NCI-H774 (cell line): ENCODE measurements at places on chromosomes 4 and X.

GRCh38 chr4:27844376-27844775, 983.7 kb downstream of the STIM2 start:
- no peak for DNase-seq

DNA sequence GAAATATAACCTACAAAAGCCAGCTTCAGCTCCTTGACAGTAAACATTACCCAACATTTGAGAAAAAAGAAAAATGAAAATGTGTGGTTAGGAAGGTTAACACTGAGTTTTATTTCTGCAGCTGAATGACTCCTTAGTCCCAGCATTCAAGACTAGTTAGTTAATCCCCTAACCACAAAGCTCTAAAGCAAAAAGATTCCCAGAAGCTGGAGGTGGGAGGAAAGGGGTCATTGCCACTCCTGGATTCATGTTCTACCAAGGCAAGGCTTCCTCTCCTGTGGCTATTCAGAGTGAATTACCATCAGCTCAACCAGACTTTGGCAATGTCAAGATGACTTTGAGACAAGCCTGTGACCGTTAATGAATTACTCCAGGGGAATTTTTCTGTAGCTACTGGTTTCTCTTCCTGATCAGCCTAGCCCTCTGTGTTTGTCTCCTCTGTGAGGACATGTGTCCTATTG, 63.6 kb downstream of the HADH start:
- DNase-seq = no peak

GRCh38 chr4:158500054-158500453, 21.6 kb upstream of the RXFP1 start:
- no peak for DNase-seq

DNA sequence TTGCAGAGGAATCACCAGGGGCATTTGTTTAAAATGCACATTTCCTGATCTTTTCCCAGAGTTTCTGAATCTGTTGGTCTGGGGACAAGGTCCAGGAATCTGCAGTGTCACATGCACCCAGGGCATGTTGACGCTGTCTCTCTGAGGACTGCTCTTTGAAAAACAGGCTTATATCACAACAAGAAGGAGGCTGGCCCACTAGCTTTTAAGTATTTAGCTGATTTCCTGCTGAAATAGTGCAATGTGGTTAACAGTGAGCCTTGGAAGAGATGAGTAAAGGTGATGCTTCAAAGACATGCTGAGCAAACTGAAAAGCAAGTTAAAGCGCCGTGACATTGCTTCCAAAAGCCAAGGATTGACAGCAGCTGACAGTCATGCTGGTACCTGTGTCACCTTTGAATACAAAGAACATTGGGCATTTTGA, 18.6 kb upstream of the SEPSECS start:
- DNase-seq = no peak

GRCh38 chrX:133389975-133390374, 25.3 kb downstream of the GPC4 start:
- DNase-seq = no peak

DNA sequence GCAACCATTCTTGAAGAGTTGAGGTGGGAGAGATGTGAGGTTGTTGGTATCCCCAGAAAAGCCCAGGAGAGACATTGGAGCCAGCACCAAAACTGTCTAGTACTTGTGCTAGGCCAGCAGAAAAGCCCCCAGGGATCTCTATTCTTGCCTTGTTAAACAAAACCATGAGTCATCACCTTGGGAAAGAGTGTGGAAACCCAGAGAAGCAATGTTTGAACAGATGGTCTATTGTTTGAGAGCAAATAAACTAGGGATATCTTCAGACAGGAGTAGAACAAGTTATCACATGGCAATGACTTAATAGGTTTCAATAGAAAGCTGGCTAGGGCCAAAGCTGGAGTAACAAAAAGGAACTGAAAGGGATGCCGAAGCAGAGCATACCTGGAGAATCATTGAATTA, 195.7 kb upstream of the CASK start:
- DNase-seq = no peak

GRCh38 chr4:88291003-88291402, 6.6 kb upstream of the PPM1K start:
- DNase-seq = no peak

DNA sequence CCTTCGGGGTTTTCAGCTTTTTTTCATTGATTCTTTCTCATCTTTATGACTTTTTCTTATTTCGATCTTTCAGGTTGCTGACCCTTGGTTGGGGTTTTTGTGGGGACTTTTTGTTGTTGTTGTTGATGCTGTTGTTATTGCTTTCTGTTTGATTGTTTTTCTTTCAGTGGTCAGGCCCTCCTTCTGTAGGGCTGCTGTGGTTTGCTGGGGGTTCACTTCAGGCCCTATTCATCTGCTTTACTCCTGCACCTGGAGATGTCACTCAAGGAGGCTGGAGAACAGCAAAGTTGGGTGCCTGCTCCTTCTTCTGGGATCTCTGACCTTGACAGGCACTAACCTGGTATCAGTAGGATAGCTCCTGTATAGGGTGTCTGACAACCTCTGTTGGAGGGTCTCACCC, 39.9 kb upstream of the PCDH18 start:
- DNase-seq = no peak

- no peak for DNase-seq
These were observed 115.5 kb upstream of the FAM241A start for GRCh38 chr4:112029771-112030171.

DNA sequence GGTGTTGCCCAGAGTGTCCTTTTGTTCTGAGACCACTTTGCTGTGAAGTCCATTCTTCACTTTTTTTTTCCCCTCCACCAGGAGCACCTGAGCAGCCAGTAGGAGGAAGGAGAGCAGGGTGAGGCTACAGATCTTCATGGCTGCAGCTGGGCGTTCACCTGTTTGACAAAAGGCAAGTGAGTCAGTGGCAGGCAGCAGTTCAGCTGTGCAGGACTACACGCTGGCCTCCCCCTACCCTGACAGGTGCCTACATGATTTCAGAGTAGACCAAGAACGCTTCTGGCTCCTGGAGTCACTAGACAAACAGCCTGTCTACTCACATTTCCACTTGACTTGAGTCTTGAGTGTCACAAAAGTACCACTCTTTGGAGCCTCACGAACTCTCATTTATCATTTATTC, 2.0 kb downstream of the FGFBP1 start:
- DNase-seq = no peak

- no peak for DNase-seq
These were observed 70.3 kb downstream of the RAB28 start for GRCh38 chr4:13413729-13414437.

- peak; percentile 16 for DNase-seq
These were observed 11.5 kb downstream of the PARM1 start for GRCh38 chr4:74944354-74944793.

DNA sequence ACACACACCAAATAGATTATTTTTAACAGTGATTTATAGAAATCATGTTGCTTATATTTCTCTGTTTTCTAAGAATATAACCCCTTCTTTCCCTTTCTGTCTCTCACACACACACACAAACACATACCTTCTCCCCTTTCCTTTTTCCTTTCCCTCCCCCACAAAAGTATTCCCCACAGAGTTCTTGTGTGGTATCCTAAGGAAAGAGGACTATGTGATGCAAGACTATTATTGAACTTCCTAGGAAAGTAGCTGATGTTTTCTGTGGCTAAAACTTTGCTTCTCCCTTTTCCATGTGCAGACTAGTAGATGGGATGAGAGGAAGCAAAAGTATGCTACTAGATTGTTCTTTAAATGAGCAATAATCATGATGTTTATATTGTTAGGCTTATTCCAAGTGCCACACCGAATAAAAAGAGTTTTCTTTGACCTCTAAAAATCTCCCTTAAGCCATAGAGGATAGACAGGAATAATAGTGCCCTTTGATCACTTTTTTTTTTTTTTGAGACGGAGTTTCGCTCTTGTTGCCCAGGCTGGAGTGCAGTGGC, 38.7 kb downstream of the CPEB2 start:
- DNase-seq = no peak

- no peak for DNase-seq
These were observed 743.7 kb downstream of the C4orf33 start for GRCh38 chr4:129839687-129840086.

DNA sequence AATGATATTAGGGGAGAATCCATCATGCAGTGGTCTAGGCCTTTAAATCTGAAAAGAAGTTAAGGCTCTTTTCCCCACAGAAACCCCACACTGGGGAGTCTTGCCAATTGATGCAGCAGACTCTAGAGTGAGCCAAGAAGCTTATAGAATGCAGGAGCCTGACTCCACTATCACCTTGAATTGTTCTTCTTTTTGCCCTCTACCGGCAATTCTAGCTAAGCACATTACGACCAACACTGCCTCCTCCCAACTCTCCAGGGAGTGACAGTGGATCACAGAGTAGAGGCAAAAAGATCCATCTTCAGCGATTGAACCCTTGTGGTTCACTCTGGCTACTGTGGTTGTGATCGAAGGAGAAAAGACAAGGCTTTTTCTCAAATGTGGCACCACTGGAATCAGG, 331.5 kb downstream of the NKX6-1 start:
- no peak for DNase-seq

DNA sequence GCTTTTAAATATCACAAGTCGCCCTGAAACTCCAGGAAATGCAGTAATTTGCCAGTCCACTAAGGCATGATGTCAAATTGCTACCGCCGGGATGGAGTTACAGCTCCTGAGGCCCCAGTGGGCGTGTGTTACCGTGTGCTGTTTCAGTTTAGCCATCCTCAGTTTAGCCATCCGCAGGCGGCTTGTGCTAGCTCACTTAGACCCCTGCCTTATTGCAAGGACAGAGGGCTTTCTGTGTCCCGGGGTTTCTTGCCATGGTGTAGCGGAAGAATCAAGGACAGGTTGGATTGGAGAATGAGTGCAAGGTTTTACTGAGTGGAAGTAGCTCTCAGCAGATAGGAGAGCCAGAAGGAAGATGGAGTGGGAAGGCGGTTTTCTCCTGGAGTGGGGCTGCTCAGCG, 33.8 kb upstream of the LRBA start:
- no peak for DNase-seq

DNA sequence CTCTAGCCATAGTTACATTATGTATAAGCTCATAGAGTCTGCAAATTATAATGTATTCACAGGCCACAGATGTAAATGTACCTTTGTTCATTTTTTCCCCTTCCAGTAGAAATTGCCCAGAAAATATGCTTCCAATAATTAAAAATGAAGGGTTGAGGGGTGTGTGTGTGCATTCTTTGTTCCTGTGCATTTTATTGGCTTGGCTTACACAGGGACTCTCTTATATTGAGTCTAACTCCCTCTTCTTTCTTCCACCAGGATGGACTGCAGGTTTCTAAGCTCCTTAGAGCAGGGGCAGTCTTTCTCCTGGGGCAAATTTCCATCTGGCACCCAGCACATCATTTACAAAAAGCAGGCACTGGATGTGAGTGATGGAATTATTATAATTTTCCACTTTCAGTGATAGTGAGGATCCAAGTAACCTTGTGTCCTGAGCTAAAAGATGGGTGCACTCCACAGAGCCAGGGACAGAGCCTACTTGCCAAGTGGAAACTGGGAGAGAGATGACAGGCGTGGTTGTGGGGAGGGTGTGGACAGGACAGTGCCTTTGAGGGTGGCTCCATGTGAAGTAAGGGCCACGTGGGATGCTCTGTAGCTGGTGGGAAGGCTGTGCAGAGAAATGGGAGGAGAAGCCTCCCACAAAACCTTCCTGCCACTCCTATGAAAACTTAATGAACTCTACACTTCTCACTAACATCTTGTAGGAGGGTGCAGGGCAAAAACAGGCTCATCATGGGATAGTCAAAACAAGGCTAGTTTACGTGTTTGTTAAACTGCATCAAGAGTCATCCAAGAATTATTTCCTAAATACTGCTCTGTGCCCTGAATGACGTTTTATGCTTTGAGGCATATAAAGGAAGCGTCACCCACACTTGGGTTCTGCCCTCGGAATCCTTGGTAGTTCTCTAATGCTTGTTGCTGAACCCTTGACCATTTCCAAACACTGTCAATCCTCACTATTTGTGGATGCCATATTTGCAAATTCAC, 16.0 kb downstream of the IGFBP7 start:
- no peak for DNase-seq

DNA sequence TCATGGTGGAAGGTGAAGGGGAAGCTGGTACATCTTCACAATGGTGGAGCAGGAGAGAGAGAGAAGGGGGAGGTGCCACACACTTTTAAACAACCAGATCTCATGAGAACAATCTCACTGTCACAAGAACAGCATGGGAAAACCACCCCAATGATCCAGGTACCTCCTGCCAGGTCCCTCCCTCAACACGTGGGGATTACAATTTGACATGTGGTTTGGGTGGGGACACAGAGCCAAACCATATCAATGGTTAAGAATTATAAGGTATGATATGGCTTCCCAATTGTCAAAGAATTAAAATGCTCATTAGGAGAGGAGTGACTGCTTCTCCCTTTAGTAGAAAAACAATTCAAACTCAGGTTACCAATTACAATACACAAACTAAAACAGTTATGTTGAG, 143.3 kb downstream of the PDLIM5 start:
- DNase-seq = no peak

- no peak for DNase-seq
These were observed 33.7 kb downstream of the TMEM150C start for GRCh38 chr4:82528074-82528473.

GRCh38 chr4:163702736-163703135, 208.2 kb downstream of the TMA16 start:
- DNase-seq = no peak

DNA sequence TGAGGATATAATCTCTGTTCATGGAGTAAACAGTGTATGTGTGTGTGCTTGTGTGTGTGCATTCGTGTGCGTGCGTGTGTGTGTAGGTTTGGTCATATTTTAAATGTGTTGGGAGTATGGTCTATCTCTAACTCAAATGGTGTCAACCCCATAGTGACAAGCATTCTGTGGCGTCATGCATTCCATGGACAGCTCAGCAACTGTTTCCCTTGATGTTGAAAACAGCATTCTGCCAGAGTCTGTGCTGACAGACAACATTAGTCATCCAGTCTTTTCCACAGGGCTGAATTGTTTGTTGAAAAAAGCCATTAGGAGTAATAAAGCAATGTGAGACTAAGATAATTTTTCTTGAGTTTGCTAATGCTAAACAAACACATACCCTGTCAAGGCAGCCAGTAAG, 706.6 kb downstream of the PCDH19 start:
- no peak for DNase-seq
